Nucleus accumbens (tissue), 56 donors: ENCODE measurements at places on chromosomes 7 and 10.

GRCh38 chr7:112154690-112155089, 51.5 kb downstream of the DOCK4 start:
- no peak for DNase-seq

- no peak for DNase-seq
Observed at GRCh38 chr10:107826171-107826570, 661.7 kb upstream of the SORCS1 start.

DNA sequence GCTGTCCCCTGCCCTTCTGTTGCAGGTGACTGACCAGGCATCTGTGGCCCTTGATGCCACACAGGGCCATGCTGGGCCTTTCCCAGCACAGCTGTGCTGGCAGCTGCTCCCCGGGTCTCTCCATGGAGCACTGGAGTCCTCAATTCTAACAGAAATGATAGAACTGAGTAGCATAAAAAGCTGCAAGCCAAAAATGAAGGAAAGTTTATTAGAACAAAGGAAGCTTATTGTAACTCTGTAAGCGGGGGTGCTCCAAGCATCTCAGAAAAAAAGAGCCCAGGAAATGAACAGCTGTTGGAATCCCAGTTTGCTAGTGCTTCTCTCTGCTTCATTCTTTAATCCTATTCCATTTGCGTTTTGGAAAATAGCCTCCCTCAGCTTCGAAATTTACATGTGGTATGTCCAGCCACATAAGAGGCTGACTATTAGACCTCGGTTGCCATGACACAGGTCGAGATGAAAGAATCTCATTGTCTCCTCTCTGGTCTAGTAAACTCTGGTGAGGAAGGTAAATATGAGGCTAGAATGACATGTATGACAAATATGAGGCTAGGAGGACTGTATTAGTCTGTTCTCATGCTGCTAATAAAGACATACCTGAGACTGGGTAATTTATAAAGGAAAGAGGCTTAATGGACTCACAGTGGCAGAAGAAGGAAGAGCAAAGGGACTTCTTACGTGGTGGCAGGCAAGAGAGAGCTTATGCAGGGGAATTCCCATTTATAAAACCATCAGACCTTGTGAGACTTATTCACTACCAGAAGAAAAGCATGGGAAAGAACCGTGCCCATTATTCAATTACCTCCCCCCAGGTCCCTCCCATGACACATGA, 23.7 kb downstream of the EPDR1 start:
- DNase-seq, result no peak

DNA sequence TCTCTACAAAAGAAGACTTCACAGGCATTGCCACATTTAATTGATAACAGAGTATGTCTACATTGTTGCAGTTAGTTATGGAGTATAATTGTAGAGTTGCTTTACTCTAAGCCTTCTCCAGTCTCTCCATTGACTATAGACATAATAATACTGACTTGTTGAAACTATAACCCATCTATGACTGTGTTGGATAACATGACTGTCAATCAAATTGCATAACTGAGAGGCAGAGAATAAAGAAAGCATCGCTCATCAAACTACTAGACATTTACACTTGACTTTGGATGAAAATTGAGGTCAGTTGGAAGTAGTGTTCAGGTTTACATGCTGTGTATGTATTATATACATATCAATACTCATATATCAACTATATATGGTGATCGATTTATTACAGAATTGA, 3.4 kb upstream of the ATXN7L1 start:
- DNase-seq, result no peak

DNA sequence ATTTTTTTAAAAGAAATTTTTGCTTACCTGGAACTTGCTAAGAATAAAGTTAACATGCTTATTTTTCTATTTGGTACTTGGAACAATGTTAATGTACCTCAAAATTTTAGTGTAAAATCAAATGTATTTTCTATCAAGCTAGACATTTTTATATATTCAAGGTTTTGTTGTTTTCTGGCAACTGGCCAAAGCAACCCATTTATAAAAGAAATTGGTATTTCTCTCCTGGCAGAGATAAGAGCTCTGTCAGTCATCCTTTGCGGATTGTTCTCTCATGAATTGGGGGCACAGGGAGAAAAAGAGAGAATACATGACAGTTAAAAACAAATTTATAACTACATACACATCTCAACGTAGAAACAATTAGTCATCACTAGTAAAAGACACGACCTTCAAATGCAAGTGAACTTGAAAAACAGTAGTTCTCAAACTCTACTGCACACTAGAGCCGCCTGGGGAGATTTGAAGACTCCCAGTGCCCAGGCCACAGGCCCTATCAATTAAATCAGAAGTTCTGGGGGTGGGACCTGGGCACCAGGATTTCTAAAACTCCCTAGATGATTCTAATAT, 152.4 kb upstream of the LAMB4 start:
- no peak for DNase-seq

- no peak for DNase-seq
Observed at GRCh38 chr10:50216894-50217293, 34.4 kb downstream of the ASAH2 start.

GRCh38 chr7:123789817-123790216, 41.0 kb upstream of the WASL start:
- DNase-seq, result no peak

DNA sequence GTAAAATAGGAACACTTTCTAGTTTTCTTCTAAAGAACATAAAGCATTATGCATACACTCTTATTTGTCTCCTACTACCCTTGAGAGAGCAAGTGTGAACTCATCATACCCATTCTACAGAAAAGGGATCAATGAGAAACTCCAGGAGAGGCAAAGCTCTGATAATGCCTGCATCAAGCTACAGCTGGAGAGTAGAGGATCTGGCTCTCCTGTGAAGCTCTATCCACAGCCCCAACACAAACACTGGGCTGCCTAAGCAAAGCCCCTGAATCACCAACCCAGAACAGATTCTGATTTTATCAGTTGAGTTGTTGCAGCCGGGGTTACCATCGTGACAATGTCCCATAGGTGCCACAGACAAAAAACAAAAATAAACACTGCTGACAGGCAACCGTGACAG, 74.9 kb downstream of the NUDCD3 start:
- no peak for DNase-seq

- DNase-seq, result no peak
Observed at GRCh38 chr10:81875467-81876252, 666 bp downstream of the NRG3 start.

- DNase-seq, result no peak
Observed at GRCh38 chr7:108114117-108114841, 15.9 kb downstream of the LAMB4 start.

- DNase-seq, result no peak
Observed at GRCh38 chr10:91307489-91307888, 87.0 kb downstream of the PCGF5 start.

- DNase-seq, result no peak
Observed at GRCh38 chr10:50260791-50261281, 9.5 kb upstream of the ASAH2 start.

DNA sequence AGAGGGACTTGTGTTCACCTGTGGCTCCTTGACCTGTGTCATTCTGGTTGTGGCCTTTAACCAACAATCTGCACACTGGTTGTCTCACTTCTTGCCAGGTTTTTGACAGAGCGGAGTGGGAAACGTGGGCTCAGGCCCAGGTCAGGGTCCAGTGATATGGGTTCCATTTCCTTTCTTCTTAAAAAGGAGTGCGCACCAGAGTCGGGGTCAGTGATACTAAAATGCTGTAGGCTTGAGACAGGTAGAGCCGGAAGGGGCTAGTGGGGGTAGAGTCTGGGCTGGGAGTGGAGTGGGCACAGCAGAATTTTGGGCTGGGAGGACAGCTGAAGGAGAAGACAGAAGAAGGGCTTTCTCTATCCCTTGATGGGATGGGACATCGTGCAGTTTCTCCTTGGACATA, 61.2 kb downstream of the SH2D4B start:
- DNase-seq, result no peak

DNA sequence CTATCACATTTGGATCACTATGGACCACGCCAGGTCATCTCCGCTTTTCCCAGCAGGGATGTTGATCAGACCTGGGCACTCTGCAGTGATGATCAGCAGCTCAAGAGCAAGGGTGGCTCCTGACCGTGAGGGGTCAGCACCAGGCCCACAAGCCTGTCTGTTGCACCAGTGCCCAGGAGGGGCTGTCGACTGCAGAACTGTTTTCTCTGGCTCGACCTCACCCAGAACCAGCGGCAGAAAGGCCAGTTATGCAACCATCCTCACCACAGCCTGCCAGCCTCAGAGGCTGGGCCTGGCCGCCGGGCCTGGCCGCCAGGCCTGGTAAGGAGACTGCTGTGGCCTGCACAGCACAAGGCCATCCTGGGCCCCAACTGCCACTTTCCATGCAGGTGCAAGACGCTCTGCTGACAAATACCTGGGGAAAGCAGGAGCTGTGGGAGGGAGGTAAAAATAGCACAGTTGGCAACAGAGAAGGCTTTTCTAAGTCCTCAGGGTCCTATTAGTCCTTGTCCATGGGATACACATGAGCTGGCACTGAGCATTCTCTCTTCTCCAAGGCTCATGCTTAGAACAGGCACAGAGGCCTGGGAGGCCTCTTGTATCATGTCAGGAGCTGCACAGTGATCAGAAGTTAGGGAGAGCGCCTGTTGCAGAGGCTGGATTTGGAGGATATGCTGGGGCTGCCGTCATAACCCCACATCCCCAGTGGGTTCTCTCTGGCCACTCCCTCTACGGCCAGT, 17.5 kb downstream of the KCNMA1 start:
- no peak for DNase-seq

DNA sequence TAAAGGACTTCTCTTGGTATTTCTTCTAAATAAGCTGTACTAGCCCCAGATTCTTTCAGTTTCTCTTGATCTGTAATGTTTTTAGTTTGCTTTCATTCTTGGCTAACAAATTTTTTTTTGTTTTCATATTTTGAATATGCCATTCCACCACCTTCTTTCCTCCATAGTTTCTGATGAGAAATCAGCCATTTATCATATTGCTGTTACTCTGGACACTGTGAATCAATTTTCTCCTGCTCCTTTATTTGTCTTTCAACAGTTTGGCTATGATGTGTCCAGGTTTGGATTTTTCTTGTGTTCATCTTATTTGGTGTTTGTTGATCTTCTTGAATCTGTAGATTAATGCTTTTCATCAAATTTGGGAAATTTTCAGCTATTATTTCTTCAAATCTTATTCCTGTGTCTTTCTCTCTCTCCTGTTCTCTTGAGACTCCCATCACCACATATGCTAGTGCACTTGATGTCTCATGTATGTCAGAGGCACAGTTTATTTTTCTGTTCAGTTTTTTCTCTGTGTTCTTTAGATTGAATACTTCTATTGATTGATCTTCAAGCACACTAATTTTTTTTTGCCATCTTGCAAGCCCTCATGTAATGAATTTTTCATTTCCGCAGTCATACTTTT, 15.0 kb downstream of the ELFN1 start:
- DNase-seq, result no peak

GRCh38 chr7:96508371-96508770, 186.5 kb upstream of the SLC25A13 start:
- no peak for DNase-seq

DNA sequence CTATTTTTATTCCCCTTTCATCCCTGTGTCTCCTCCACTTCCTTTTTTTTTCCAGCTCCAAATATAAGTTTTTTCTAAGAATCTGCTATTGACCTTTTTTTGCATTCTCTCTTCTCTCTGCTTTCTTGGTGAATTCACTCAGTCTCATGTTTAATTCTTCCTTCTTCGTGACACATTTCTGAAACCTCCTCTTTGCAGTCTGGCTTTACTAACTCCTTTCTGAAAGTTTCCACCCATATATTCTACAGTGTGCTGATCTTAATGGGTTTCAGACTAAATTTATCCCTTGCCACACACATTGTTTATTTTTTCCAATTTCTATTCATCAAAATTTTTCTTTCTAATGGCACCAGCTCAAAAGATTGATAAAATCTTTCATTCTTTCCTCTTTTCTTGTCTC, 47.8 kb upstream of the CALD1 start:
- DNase-seq, result no peak

DNA sequence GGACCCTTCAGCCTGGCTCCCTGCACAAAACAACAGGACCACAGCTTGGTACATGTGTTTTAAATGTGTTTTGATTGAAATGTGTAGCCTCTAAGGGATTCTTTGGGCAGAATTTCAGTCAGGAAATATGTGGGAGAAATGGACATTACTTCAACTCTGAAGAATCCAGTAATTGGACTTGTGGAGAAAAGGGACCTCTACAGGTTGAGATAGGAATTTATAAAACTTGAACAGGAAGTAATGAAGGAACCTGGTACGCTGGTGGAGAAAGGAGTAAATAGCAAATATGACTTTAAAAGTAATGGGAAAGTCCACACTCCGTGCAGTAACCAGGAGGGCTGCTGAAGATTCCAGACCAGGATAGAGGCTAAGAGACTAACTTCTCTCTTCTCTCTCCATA, 220.5 kb downstream of the LHFPL3 start:
- no peak for DNase-seq

- no peak for DNase-seq
Observed at GRCh38 chr10:100288196-100288595, 1.7 kb upstream of the BLOC1S2 start.

DNA sequence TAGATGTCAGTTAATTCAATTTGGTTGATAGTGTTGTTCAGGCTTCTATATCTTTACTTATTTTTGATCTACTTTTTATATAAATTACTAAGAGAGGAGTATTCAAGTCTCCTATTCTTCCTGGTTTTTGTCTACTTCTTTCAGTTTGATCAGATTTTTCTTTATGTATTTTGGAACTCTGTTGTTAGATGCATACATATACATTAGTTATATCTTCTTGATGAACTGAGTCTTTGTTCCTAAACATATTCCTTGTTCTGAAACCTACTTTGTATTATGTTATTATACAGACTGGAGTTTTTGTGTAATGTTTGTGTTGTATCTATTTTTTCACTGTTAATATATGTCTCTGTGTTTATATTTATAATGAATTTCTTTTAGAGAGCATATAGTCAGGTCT, 118.8 kb downstream of the LRMDA start:
- DNase-seq, result no peak

DNA sequence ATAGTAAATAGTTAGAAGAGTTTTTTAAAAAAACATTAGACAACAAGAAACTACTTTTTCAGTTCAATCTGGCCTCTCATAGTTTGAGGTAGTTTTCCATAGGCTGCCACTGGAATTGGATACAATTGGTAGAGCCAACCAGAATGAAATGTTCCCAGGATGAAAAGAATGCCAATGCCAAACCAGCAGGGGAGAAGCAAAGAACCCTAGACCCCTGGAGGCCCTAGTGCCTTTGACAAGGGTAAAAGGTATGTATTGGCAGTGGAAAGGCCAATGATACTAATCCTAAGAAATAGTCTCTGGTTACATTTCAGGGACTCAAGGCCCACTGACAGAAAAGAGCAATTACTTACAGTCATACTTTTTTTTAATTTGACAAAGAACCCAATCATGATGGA, 77.4 kb upstream of the SEM1 start:
- DNase-seq, result no peak
